NCI-H2029 (cell line): ENCODE measurements at places on chromosomes 4 and X.

- no peak for DNase-seq
Observed at GRCh38 chr4:141730805-141731204, 94.4 kb downstream of the IL15 start.

- no peak for DNase-seq
Observed at GRCh38 chr4:116531026-116531425, 554.4 kb downstream of the TRAM1L1 start.

- DNase-seq = no peak
Observed at GRCh38 chr4:125750828-125751466, 436.2 kb downstream of the FAT4 start.

DNA sequence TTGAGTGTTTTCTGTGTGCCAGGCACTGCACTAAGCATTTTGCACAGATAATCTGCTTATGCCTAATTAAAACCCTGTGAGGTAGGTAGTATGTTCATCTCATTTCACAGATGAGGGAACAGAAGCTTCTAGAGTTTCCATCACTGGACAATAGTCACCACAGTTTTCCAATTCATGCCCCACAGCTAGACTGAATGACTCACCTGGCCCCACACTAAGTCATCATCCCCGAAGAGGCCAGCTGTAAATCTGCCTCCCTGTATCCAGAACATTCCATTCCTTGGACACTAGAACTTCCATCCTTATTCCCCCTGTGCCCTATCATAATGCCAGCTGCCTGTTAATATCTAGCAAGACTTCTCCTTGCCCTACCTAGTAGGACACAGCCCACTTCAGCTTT, 40.9 kb upstream of the NYX start:
- DNase-seq = no peak

GRCh38 chr4:1412376-1413203, 6.3 kb upstream of the NKX1-1 start:
- DNase-seq = no peak

GRCh38 chr4:2850966-2851798, 7.5 kb downstream of the ADD1 start:
- DNase-seq = no peak

DNA sequence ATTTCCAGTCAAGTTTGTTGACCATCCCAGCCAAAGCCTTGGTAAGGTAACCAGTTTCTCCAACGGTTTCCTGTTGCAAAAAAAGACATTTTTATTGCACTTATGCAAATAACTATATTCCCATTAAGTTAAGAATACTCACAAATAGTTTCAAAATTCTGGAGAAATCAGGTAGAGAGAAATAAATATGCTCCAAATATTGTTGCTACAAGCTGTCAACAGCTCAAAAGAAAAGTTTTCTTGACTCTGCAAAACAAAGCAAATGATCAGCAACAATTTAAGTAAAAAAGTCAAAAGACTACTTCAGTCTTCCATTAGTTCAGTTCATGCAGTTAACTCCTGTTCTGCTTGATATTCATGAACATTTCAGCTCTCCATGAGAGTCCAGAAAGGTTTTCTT, 49.0 kb upstream of the UGT8 start:
- DNase-seq = no peak

DNA sequence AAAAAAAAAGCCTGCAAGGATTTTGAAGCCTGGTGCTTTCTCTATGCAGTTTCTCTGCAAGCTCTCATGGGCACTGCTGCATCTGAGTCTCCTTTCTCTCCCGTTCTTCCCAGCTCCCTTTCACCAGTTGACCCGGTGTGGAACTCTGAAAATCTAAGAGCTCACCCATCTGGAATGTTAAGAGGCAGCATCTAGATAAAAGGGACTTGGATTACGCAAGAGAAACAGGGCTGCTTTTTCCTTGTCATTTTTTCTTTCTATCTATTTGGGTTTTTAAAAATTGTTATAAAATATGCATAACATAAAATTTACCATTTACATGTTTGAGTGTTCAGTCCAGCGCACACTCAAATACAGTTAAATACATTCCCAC, 95.2 kb upstream of the RPS6KA3 start:
- peak; percentile 54 for DNase-seq

DNA sequence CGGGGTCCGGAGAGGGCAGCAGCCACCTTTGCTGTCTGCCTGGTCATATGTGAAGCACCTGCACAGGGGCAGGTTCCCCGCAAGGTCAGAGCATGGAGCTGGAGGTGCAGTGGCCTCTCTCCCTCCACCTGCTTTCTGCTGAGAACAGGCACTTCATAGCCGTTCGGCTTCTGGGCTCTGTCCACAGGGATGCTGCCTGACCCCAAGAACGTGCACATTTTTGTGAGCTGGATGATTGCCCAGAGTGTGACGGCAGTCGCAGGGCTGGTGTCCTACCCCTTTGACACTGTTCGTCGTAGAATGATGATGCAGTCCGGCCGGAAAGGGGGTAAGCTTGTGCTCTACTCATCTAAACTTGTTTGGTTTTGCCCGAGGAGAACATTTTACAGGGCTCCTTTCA, 2.5 kb downstream of the SLC25A4 start:
- no peak for DNase-seq

DNA sequence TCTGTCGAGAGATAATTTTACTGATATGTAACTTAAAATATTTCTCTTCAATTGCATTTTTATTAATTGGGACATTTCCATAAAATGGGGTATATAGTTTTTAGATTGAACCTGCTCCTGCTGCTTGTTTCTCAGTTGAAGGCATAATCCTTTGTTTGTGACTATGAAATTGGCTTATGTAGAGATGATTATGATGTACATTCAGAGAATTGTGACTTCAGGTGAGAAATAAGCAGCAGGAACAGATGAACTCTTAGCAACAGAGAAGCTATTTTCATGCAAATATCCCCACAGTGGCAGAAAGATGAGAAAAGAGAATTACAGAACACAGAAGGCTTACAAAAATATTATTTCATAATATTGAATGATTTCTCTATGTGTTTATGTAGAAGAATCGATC, 1499.5 kb upstream of the ADGRL3 start:
- DNase-seq = no peak

GRCh38 chr4:67809502-67809901, 55.3 kb upstream of the GNRHR start:
- DNase-seq = no peak

- no peak for DNase-seq
Observed at GRCh38 chrX:14529290-14529989, at the start of gene GLRA2. TSS of gene GLRA2 (plus strand) at chrX:14529536. CDS start at chrX:14530058, 522 bp downstream.

GRCh38 chr4:108874806-108875205, 112.0 kb upstream of the ETNPPL start:
- no peak for DNase-seq

- DNase-seq = peak; percentile 1
Observed at GRCh38 chrX:101450961-101451360, 34.3 kb upstream of the ARMCX4 start.

DNA sequence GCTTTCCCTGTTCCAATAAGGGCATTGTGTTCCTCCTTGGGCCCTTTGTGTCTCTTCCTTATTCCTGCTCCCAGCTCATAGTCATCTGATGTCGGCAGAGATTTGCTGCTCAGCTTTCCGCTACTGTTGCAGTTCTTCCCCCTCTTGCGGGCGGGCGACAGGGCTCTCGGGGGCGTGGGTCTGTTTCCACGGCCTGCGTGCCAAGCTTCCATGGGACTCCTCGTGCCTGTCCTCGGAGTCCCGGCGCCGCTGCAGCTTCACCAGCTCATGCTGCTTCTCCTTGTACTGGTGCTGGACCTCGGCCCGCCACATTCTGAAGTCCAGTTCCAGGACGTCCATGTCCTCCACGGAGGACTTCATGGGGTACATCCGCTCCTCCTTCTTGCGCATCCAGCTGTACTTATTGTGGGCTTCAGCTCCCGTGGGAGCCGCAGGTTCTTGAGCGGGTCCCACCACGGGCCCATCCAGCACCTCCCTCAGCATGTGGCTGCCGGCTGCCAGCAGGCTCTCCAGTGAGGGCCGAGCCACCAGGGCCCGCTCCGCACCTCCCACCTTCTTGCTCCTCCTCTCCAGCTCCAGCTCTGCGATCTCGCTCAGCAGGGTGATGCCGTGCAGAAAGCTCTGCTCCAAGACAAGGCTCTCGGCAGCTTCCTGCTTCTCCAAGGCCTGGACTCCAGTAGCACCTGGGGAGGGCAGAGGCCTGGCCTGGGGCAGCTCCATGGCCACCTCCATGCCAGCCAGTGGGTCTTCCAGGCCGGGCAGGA, 74.1 kb upstream of the UCP1 start:
- no peak for DNase-seq

GRCh38 chr4:184384056-184384809, 90.1 kb downstream of the IRF2 start:
- no peak for DNase-seq

- DNase-seq = peak; percentile 39
Observed at GRCh38 chr4:104206784-104207183, 287.9 kb downstream of the CXXC4 start.

GRCh38 chr4:188876881-188877280, 737.6 kb downstream of the TRIML1 start:
- DNase-seq = no peak

DNA sequence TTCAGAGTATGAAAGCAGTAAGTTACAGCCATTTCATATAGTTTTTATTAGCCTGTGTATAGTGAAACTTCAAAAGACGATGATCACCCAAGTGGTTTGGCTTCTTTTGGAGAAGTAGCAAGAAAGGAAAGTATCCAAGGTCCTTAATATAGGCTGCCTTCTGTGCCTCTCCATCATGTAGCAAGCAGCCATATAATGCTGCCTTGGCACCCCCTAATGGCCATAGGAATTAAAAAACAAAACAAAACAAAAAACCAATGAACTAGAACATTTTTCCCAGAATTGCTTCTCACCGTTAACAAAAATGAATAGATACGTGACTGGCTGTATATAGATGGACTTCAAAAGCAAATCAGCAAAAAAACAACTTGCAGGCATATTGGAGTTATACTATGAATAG, 18.9 kb downstream of the LAMP2 start:
- DNase-seq = no peak

GRCh38 chr4:30537456-30537855, 182.7 kb upstream of the PCDH7 start:
- DNase-seq = no peak

DNA sequence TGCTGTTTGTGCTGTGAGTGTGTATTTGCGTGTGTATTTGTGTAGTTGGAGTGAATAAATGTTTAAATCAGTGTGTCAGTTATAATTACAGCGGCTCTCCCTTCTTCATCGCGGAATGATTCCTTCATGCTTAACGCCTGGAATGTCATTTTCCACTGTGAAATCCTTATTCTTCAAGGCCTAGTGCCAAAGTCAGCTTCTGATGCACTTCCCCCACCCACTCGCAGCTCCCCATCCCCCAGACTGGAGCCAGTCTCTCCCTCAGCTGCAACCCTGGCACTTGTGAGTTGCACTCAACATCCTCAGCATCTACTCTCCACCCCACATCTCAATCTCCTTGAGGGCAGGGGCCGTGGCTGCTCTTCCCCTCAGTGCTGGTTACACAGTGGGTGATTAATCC, 583.0 kb downstream of the BCOR start:
- no peak for DNase-seq

- DNase-seq = no peak
Observed at GRCh38 chrX:33909836-33910235, 222.3 kb downstream of the FAM47A start.

GRCh38 chrX:139483699-139484098, 46.8 kb upstream of the F9 start:
- DNase-seq = no peak

- no peak for DNase-seq
Observed at GRCh38 chr4:158133551-158133950, 39.3 kb downstream of the GASK1B start.

DNA sequence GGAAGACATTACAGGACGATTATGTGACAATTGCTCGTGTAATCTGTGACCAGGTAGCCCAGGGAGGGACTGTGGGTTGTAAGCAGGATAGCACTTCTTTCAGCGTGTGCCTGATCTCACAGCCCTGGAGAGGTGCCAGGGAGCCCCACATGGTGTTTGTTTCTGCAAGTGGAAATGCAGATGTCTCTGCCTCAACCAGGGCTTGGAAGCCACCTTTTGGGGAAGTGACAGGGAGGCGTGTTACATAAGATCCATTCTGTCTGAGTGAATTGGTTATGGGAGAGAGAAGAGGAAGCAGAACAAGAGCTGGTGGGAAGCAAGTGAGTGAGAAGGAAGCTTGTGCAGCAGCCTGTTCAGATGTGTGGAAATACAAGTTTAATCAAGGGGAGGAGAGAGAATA, 104.5 kb upstream of the GATB start:
- DNase-seq = peak; percentile 14

- no peak for DNase-seq
Observed at GRCh38 chrX:122188751-122189150, 995.3 kb upstream of the GRIA3 start.

GRCh38 chr4:8078610-8079015, 80.0 kb downstream of the ABLIM2 start:
- no peak for DNase-seq

DNA sequence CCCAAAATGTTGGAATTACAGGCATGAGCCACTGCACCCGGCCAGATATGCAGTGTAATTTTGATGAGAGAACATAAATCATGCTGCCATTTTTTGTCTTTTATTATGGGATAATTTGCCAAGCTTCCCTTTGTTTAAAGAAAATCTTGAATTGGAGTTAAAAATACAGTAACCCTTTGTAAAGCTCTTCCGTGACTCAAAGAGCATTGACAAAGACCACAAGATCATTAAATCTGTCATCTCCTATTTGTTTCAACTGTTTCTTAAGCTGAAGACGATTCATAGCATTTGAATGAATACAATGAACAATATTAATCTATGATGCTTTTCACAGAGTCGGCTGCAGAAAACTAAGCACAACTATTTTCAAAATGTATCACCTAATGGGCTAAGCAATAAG, 132.6 kb downstream of the ANAPC4 start:
- DNase-seq = no peak

GRCh38 chr4:40309250-40309774, 25.8 kb upstream of the CHRNA9 start:
- DNase-seq = no peak

GRCh38 chrX:141341743-141342142, 99.4 kb upstream of the SPANXC start:
- DNase-seq = no peak

DNA sequence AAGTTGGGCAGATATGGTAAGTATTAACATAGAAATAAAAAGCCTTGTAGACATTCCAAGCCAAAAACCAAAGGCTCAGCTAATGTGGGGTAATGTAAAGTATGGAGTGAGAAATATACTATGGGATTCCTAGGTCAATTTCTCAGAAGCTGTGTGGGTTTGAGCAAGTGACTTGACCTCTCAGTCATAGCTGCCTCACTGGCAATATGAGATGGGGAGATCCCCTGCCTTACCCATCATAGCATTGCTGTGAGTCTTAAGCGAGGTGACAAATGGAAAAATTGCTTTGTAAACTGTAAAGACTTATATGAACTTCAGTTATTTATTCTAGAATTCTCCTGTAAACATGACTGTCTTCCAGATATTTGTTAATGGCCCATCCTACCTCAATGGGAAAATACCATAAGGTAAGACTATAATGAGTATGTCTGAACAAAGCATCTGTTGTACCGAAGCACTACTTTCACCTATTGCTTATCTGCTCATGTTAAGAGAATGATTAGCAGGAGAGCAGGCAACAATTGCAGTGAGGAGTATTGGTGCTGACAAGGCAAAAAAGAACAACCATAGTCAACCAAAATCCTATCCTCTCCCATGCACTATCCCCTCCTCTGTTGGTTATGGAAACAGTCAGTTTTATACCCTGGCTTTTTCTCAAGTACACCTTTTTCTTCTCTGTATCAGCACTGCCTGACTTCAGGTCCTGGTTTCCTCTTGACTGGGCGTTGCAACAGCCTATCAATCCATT, 44.1 kb upstream of the TRPC3 start:
- no peak for DNase-seq
